Hepatic stellate cell (primary cell): ENCODE measurements at places on chromosomes 7 and 10.

GRCh38 chr10:663466-663751 is 26.1 kb downstream of the DIP2C start:
- no peak for DNase-seq

DNA sequence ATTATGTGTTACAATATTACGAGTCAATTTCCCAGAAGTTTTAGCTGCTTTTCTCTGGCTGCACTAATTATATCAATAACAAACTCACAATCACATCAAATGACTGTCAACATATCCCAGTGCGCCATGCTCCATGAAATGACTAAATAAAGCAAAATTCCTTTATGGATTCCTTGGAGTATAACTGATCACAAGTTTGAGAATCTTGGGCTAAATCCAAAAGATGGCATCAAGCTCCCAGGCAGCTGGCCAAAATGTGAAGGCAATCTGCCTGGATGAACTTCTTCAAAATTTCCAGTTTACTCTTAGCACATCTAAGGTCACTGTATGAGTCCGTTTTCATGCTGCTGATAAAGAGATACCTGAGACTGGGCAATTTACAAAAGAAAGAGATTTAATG is 210.8 kb downstream of the CCSER2 start:
- DNase-seq = no peak

- DNase-seq = no peak
Observed at GRCh38 chr10:109993551-109994330, 14.0 kb upstream of the ADD3 start.

DNA sequence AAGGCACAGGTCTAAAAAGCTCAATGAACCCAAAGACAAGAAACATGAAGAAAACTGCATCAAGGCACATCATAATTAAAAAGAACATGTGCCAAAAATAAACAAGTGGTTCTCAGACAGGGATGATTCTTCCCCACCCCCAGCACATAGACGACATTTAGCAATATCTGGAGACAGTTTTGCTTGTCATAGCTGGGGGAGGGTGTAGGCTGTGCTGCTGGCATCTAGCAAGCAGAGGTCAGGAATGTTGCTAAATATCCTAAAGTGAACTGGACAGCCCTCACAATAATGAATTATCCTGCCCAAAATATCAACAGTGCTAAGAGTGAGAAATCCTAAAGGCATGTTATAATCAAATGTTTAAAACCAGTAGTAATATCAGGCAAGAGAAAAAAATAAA is 122.6 kb downstream of the MICU1 start:
- DNase-seq = peak; percentile 18

DNA sequence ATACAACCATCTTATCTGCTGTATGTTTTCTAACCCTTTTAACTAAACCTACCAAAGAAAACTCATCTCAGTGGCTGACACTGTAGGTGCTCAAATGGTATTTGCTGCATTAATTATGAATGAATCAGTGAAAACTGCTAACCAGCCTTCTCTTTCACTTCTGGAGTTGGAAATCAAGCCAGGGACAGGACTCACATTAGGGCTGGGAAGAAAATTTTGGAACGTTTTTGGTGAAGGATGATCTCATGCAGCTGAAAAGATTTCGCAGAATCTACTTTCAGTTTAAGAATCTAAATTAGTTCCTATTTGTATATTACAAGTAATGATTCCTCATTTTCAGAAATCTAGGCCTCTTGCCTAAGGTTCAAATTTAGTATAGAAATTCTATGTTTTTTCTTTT is 12.9 kb downstream of the MTPN start:
- DNase-seq = no peak
